Activated CD4-positive, alpha-beta T cell treated with anti-CD3 and anti-CD28 coated beads, Interleukin-2, amount 10 ng/mL, durations not matched to agents 24 days and 14 days (primary cell): ENCODE measurements at places on chromosomes 7 and 10. TPM values are rescaled to one million over a fixed set of nuclear protein-coding genes. Genes with fewer than 3 reads are reported as not detected.
A peak's percentile ranks its signal among the peaks of the same experiment; 100 is the strongest.

DNA sequence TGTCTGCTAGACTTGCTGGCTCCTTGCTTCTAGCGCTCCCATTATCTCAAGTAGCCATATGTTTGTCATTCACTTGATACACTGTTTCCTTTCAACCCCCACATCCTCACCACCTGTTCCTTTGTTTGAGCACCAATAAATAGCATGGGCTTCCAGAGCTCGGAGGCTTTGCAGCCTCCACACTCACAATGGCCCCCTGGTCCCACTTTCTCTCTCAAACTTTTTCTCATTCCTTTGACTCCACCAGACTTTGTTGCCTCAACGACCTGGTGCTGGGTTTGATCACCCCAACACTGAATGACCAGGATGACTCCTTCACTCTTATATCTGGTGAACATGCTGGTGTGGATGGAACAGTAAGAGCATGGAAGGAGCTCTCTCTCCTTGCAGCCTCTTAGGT is 114.5 kb upstream of the TRIM24 start:
- DNase-seq = no peak

DNA sequence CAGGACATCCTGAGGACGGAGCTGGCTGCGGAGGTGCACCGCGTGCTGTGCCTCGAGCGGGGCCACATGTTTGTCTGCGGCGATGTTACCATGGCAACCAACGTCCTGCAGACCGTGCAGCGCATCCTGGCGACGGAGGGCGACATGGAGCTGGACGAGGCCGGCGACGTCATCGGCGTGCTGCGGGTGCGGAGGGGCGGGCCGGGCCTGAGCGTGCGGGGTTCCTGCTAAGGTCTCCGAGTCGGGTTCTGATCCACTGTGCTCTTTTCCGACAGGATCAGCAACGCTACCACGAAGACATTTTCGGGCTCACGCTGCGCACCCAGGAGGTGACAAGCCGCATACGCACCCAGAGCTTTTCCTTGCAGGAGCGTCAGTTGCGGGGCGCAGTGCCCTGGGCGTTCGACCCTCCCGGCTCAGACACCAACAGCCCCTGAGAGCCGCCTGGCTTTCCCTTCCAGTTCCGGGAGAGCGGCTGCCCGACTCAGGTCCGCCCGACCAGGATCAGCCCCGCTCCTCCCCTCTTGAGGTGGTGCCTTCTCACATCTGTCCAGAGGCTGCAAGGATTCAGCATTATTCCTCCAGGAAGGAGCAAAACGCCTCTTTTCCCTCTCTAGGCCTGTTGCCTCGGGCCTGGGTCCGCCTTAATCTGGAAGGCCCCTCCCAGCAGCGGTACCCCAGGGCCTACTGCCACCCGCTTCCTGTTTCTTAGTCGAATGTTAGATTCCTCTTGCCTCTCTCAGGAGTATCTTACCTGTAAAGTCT is 10.4 kb downstream of the ATG9B start:
- DNase-seq = peak; percentile 97

DNA sequence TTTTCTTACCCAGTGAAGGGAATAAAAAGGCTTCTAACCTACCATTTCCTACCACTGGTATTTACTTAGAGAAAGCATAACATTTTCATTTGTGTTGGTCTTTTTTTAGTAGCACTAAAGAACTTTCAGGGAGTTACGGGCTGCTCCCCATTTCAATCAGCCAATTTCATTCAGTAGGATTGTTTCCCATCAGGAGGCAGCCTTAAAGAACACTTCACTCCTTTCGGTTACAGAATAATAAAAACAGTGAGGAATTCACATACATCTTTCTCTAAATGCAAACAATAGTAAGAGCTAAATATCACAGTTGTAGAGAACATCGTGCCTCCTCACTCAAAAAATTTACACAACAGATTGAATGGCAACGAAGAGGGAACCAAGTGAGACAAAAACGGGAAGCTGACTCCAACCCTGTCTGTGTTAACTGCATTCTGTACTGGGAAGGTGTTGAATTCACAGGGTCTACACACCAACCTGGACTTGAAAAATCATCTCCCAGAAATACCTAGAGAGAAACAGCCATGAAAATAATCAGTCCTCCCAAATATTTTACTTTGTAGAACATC is 55.5 kb upstream of the ABLIM1 start:
- no peak for DNase-seq

DNA sequence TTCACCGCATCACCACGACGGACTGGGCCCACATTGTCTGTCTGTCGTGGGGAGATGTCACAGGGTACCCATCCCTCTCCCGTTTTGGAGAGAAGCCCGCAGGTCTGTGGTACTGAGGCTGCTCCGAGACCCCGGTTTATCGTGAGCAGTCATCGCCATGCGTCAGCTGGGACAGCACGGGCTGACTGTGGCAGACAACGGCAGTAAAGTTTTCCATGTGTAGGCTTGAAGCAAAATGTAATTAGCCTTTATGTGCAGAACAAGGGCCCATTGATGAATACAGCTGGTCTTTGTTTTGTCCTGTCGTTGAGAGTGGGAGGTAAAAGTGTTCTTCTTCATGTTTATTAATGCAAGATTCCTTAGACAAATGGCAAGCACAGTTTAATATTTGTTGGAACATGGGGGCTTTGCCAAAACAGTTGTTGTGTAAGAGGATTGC is 167.4 kb upstream of the SH2B2 start:
- no peak for DNase-seq

The IL2RA gene
- 965 and 989 TPM in 2 replicates for total RNA-seq

DNA sequence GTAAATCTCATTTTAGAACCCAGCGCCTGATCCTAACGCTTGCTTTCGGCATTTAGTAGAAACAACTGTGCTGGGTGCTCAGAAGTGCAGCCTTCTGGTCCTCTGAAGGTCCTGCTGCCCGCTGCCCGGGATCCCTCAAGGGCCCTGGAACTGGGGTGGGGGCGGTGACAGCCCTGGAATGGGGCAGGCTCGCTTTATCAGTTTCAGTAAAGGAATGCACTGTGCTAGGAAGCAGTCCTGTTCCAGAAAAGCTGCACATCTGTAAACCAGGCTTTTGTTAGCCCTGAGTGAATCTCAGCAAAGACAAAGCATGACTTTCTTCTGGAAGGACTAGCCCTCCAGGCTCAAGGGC is 254.6 kb downstream of the TNS3 start:
- no peak for DNase-seq

DNA sequence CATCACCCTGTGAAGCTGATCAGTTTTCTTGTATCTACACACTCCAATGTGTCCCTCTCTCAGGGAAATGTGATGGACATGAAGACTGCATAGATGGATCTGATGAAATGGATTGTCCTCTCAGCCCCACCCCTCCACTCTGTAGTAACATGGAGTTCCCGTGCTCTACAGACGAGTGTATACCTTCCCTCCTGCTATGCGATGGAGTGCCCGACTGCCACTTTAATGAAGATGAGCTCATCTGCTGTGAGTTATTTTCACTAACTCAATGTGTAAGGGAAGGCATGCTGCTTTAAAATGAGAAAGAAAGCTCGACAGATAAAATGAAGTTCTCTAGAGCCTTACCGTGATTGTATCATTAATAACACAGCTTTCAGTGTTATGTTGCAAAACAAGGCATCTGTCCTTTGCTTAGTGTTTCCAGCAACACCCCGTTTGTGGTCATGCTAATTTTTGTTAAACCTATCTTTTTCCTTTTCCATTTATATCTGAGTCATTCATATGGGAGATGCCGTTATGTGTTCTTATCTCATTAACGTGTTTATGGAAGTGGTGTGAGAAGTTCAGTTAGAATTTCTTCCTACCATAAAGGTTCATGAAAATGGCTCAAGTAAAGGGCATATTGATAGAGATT is 220.9 kb upstream of the PLXDC2 start:
- no peak for DNase-seq

GRCh38 chr10:22268503-22268902 is 47.7 kb upstream of the COMMD3 start:
- no peak for DNase-seq

- peak; percentile 65 for DNase-seq
Measured at GRCh38 chr10:132395704-132396493, 1.1 kb upstream of the PWWP2B start.

The TMEM176A gene
- total RNA-seq = not detected in 2 replicates

GRCh38 chr10:31121757-31122577 is 90.3 kb upstream of the ZNF438 start:
- no peak for DNase-seq

- no peak for DNase-seq
Measured at GRCh38 chr10:21524131-21524525, 1.4 kb downstream of the SKIDA1 start.

- no peak for DNase-seq
Measured at GRCh38 chr10:116728526-116729096, 13.8 kb downstream of the HSPA12A start.

DNA sequence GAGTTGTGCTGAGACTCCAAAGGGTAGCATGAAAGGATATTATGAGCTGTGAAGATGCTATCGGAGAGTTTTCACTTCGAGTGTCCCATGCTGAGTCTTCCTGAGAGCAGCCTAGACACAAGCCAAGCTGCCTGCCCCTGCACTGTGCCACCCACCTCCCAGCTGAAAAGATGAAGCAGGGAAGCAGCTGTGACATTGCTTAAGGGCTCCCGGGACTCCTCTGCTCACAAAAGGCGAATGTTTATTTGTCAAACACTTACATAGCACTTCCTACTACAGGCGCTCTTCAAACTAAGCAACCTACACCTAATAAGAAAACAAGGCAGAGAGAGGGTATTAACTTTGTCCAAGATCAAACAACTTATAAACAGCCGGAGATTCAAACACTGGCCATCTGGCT is 95.6 kb downstream of the OSBPL3 start:
- DNase-seq = no peak

The OR6B1 gene
- total RNA-seq = not detected in 2 replicates

GRCh38 chr10:86287110-86287793 is 79.3 kb downstream of the GRID1 start:
- DNase-seq = no peak

The PLEKHS1 gene
- total RNA-seq = not detected in 2 replicates
